ENCODE measurements at places on chromosomes 2 and 18.
A peak's percentile ranks its signal among the peaks of the same experiment; 100 is the strongest.

DNA sequence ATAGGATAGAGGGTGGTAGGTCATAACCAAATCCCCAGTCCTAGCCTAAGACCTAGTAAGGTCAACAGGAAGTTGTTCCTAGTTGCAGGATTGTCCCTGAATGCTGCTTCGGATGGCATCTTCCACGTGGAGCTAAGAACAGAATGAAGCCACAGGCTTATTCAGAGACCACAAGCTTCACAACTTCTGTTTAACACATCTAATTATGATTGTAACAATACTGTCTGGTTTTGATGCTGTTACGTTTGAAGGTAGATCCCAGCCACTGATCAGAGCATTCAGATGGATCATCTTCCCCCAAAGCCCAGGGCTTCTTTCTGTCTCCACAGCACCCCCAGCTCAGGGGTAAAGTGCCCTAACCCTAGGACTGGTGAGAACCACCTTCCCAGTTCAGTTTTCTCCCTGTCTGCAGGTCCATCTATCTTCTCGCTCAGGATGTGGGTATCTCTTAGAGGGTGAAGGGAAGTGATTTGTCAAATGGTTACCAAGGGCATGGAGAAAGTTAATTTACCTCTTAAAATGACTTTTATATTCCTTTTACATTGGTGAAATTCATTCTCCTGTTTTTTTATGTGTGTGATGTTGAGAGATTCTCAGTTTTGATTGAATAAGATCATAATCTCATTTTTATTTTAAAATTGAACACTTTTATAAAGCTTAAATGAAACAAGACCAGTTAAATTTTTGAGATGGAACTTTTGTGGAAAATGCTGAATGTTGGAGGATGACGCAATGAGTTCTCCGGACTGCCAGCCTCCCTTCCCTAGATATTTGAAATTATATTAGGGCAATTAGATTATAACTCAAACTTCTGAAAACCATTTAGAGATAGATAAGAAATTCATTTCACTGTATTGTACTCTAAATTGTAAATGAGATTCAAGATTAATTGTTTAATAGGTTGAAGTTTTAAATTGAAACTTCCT lies 66.5 kb downstream of the RHBDD1 start:
- DNase-seq = no peak

DNA sequence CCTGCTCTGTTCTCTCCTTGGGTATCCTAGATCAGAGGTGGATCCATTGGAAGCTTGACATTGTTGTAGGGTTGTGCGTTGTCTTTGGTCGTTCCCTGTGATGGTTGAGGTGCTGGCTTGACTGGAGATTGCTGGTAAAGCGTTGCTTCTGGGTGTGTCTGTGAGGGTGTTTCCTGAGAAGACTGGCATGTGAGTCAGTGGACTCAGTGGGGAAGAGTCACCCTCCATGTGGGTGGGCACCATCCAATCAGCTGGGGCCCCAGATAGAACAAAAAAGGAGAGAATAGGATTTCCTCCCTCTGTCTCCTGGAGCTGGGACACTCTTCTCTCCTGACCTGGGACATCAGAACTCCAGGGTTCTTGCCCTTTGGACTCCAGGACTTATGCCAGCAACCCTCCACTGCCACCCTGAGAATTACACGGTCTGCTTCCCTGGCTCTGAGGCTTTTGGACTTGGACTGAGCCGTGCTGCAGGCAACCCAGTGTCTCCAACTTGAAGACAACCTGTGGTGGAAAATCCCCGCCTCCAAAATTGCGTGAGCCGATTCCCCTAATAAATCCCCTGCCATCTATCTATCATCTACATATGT lies 14.8 kb upstream of the REEP1 start:
- DNase-seq = no peak

DNA sequence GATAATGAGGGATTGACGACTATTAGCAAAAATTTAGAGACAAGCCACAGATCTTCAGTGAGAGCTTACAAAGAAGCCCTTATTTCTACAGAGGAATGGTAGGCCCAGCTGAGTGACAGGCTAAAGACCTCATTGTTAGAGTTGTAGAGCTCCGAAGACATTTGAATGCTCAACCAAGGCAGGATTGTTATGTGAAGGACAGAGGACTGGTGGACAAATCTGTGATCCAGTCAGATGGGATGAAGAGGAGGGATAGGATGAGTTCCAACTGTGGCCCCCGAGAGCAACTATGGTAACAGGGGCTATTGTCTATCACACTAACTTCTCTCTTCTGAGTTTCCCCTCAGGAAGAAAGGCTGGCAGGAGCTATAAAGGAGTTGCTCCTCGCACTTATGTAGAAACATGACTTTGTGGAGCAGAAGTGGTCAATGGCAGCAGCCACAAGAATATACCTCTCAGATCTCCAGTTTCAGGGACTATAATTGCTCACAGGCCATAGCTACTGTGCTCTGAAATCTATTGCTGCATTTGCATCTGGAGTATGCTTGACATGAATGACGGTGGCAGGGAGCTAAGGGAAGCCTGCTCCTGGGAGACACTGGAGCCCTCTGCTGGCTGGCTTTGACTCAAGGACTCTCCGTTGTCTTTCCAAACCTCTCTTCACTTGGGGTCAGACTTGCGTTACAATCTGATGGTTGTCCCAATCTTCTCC lies 50.3 kb upstream of the GREB1L start:
- DNase-seq = peak; percentile 76

GRCh38 chr18:44568986-44569385 lies 111.7 kb upstream of the SETBP1 start:
- no peak for DNase-seq

- DNase-seq = no peak
These were observed 72.5 kb upstream of the CYP26B1 start for GRCh38 chr2:72220170-72220569.

DNA sequence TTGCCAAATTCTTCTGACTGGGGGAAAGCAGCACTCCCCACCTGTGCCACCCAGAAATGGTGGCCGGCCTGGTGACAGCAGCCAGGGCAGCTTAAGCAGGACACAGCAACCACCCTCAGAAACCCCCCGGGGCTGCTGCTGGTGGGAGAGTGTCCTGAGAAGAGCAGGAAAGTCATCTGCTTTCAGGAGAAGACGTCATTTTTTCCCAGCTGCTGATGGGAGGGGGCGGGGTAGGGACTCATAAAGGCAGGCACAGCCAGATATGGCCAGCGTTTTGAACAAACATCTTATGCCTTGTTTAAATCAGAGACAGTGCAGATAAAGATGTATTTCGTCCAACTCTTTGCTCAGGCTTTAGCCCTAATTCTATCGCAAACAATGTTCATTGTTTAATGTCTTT lies 139.5 kb downstream of the LRRC30 start:
- DNase-seq = no peak

DNA sequence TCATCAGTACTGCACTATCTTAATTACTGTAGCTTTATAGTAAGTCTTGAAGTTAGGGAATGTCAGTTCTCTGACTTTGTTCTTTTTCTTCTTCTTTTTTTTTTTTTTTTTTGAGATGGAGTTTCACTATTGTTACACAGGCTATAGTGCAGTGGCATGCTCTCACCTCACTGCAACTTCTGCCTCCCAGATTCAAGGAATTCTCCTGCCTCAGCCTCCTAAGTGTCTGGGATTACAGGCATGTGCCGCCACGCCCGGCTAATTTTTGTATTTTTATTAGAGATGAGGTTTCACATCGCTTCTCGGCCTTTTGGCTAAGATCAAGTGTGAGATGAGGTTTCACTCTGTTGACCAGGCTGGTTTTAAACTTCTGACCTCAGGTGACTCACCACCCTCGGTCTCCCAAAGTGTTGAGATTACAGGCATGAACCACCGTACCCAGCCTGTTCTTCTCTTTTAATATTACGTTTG lies 41.9 kb upstream of the TANC1 start:
- no peak for DNase-seq

DNA sequence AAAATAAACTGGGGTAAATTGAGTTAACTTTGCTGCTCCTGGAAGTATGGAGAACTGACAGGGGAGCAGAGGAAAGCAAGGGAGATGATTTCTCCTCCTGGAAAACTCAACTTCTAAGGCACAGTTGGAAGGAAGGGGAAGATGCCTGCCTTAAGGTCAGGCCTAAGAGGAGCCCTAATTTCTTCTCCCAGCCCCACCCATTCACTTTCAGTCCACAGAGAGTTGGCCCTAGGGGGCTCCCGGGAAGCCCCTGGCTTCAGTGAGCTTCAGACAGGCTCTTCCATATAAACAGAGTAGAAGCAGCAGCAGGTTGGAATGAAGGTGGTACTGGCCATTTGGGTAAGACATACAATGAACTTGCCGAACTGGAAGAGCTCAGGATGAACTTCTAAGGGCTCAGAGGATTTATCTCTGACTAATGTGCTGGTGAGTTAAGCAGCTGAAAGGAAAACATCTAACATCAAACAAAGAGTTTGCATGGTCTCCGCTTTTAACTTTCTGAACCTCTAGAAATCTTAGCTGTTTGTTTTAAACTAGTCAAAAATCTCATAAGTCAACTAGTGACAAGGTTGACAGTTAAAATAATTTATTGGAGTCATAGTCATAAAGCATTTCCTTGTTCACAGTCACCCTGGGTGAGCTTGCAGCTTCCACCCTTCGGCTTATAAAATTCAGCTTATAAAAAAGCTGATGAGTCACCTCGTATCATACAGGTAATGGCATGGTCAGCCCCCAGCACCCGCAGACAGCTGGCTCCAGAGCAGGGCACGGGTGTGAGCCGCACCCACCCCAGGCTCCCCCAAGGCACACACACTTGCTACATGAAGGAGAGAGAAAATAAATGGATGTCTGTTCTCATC lies 9.8 kb downstream of the MALL start:
- no peak for DNase-seq

GRCh38 chr18:75052475-75052874 lies 156.5 kb downstream of the PTGR3 start:
- DNase-seq = no peak

- no peak for DNase-seq
These were observed 58.3 kb downstream of the MTCL1 start for GRCh38 chr18:8763611-8764010.

GRCh38 chr2:97812931-97813330 lies 99.6 kb downstream of the ZAP70 start:
- no peak for DNase-seq

DNA sequence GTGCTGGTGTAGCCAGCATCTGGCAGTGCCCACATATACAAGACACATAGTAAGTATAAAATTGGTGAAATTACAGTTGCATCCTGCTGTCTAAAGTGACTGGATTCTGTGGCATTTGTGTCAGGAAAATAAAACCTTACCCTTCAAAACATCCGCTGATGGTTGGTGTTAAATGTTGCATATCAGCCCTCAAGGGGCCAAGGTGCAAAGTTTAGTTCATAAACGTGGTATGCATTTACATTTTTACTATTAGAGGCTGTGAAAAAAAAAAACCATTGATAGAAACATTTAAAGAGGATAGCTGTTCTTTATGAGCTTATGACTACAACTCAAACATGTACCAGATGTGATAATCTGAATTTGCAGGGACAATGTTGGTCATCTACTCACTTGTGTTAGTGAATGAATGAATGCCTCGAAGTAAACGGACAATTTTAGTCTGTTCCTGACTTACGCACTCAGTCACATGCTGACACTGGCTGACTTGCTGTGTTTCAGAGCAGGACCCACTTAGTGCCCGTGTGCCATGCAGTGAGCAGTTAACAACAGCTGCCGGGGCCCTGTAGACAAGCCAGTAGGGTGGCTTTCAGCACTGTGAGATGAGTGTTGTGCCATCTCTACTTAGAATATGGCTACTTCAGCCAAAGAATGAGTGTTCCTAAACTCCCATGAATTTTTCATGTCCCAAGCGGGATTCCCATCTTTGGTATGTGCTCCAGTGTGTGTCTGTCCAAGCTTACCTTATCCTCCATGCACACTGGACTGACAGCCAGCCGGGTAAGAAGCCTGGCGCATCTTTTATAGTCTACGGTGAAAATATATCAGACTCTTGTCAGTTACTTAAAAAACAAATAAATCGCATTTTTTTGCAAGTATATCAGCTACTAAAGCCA lies 5.3 kb downstream of the ALKAL2 start:
- DNase-seq = no peak

- DNase-seq = no peak
These were observed 9.2 kb downstream of the LRRFIP1 start for GRCh38 chr2:237636578-237636977.

DNA sequence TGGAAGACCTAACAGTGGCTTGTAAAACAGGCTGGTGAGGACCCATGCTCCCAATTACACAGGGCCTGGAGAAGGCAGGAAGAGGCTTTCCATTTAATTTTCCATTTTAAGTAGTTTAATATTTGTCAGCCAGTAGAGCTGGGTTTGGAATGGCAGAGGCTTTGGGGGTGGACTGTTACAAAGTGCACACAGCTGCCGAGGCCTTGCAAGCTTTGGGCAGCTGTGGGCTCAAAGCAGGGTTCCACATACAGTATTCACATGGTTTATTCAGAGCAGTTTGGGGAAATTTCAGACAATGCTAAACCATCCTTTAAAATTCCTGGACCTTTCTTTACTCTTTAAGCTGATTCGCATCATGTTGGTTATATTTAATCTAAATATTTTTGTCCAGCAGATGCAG lies 132.6 kb downstream of the WDSUB1 start:
- DNase-seq = no peak

- no peak for DNase-seq
These were observed 12.6 kb upstream of the FIGN start for GRCh38 chr2:163748420-163748819.

GRCh38 chr18:46226461-46226860 lies 122.3 kb downstream of the HAUS1 start:
- no peak for DNase-seq

GRCh38 chr2:152571048-152571766 lies 146.1 kb downstream of the PRPF40A start:
- no peak for DNase-seq

DNA sequence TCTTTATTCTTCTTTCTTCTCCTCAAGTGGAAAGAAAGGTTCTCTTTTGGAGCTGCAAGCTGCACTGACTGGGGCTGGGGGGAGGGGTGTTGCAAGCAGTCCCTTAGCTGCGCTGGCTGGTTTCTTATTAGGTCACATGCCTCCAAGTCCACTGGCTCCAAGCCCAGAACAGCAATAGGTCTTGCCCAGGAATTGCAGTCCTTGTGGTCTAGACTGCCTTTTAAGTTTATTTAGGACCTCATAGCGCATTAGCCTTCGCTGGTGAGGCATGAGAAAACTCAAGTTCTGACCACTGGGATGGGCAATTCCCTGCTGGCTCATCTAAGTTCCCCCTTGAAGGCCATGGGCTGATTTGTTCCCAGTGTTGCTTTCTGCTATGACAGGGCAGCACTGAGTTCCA lies 138.6 kb upstream of the SCN7A start:
- DNase-seq = no peak

GRCh38 chr2:8567469-8568260 lies 114.2 kb upstream of the ID2 start:
- DNase-seq = no peak

DNA sequence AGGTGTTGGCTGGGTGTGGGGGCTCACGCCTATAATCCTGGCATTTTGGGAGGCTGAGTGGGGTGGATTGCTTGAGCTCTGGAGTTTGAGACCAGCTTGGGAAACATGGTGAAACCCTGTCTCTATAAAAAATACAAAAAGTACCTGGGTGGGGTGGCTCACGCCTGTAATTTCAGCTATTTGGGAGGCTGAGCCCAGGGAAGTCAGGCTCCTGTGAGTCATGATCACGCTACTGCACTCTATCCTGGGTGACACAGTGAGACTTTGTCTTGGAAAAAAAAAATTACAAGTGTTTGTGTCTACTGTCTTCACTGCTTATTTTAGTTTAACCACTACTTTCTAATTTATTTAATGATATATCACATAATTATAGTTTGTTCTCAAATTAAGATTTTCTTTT lies 62.7 kb upstream of the DOCK10 start:
- DNase-seq = no peak

All from coronary artery (tissue), 2 donors.